Activated CD8-positive, alpha-beta T cell treated with anti-CD3 and anti-CD28 coated beads, Interleukin-2, amount 10 ng/mL, durations not matched to agents 7 days and 5 days (primary cell): ENCODE measurements at places on chromosomes 13 and 19.

- DNase-seq = no peak
Observed at GRCh38 chr13:37715606-37716015, 117.0 kb upstream of the POSTN start.

DNA sequence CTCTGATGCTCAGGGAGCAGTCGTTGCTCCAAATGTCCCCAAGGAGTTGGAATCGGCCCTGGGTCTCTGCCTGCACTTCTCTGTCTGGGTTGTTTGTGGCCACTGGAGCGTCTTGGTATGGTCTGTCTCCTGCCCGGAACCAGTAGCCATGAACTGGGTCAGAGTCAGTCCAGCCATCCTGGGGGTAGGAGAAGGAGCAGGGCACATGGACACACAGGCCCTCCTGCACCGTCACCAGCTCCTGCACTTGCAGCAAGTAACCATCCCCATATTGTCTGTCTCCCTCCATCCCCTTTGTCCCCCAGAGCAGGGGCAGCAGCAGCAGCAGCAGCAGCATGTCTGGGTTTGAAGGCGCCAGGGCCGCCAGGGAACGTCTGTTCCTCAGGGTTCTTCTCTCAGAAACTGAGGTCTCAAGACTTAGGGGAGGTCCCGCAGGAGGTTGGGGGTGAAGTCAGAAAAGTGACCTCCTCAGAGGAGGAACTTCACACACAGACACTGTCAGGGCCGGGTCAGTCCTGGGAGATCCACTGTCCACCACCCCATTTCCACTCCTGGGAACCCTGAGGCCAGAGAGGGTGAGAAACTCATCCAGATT, at the start of gene SIGLEC8:
SIGLEC8 (minus strand) TSS at position 404 of the 595 bp plus-strand sequence; CDS start at position 337, 67 bp downstream.
- DNase-seq = no peak

DNA sequence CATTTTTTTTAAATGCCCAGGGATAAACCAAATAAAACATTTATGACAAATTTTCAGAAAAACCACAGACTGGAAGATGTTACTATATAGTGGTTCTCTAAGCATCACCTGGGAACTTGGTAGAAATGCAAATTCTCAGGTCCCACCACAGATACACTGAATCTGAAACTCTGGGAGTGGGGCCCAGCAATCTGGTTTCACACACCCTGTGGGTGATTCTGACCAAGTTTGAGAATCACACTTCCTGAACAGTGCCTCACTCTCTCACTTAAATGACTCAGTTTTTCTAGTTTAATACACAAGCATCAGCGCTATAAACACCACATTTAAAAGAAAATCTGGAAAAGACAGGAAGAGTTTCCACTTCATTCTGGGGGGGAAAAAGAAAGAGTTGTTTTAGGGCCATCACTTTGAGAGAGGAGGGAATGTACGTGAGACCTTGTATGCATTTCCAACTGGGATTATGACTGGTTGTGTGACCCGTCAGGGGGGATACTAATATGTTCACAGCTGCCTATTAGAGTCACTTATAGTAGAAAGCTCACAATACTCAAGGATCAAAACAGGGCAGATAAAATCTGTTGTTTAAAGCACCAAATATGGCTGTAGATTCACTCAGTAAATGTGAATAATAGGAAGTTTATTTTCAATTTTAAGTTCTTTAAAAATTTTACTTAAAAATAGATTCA, 567.7 kb downstream of the GPC6 start:
- DNase-seq = peak; percentile 36

GRCh38 chr13:54627646-54628372, 1599.2 kb downstream of the OLFM4 start:
- no peak for DNase-seq

GRCh38 chr13:33015791-33016323, 366 bp upstream of the KL start:
- no peak for DNase-seq

- DNase-seq = no peak
Observed at GRCh38 chr13:39599842-39600241, 3.2 kb downstream of the LHFPL6 start.

GRCh38 chr19:11347546-11348039, 1.3 kb downstream of the CCDC159 start:
- no peak for DNase-seq

GRCh38 chr13:82010780-82011179, 1669.9 kb upstream of the SPRY2 start:
- DNase-seq = no peak

DNA sequence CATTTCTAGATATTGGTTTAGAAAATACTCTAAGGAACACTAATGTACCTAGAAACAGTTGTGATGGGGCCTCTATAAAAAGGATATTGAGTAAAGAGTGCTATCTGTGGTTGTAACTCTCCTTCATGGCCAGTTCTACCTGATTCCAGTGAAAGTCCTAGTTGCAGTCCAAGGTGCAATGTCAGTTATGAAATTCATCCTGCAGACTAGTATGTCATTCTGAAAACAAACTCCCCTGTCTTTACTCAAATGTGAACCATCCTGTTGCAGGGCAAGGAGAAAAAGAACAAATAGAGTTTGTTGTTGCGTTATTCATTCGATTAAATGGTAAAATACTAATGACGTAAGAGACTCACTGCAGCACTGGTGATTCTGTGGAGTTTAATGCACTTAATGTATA, 18.3 kb upstream of the N4BP2L1 start:
- no peak for DNase-seq

DNA sequence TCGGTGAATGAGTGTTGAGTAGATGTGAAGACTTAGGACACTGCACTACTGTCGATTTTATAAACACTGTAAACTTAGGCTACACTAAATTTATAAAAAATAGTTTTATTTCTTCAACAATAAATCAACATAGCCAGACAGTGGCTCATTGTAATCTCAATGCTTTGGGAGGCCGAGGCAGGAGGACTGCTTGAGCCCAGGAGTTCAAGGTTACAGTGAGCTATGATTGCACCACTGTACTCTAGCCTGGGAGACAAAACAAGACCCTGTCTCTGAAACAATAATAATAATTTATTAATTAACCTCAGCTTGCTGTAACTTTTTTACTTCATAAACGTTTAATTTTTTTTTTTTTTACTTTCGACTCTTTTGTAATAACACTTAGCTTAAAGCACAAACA, 34.4 kb downstream of the ATP7B start:
- DNase-seq = no peak

DNA sequence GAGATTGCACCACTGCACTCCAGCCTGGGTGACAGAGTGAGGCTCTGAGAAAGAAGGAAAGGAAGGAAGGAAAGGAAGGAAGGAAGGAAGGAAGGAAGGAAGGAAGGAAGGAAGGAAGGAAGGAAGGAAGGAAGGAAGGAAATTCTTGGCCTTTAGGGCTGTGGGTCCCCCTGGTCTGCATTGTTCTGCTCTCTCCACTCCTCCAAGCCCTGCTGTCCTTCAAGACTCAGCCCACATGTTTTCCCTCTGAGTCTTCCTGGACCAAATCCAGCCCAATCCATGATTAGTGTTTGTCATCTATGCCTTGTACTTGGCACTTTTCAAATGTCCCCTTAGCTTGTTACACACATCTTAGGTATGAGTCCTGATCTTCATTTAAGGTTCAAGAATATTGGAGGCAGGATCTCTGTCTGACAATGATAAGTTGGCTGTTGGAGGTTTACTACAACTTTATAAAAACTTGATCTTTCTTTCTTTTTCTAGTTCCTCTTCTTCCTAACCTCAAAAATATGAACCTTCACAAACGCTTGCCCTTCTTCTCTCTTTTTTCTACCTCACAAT, 48.8 kb upstream of the INTS6 start:
- no peak for DNase-seq

DNA sequence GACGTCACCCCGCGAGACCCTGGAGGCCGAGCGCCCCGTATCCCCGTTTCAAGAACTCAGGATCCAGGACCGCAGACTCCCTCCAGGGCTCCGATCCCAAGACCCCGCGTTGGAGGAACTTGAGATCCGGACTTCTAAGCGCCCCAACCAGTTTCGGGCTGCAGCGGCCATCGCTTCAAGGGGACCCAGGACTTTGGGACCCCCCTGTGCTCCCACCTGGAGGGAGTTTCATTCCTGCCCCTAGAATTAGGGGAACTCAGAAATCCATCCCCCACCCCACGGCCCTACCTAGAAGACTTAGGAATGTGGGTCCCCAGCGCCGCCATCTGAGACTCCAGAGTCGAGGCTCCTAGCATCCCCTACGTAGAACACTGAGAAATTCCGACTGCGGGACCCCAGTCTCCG, 400 bp downstream of the PLEKHG2 start:
- DNase-seq = no peak

- peak; percentile 71 for DNase-seq
Observed at GRCh38 chr19:42092350-42092749, 16.4 kb downstream of the ZNF574 start.

GRCh38 chr19:51203916-51204315, 21.0 kb upstream of the CD33 start:
- DNase-seq = no peak

GRCh38 chr13:43785261-43785649, 1.5 kb downstream of the ENOX1 start:
- DNase-seq = no peak

GRCh38 chr13:87792878-87793277, 121.7 kb downstream of the SLITRK5 start:
- DNase-seq = no peak

- DNase-seq = no peak
Observed at GRCh38 chr13:82165396-82166174, 1716.7 kb downstream of the SLITRK1 start.

DNA sequence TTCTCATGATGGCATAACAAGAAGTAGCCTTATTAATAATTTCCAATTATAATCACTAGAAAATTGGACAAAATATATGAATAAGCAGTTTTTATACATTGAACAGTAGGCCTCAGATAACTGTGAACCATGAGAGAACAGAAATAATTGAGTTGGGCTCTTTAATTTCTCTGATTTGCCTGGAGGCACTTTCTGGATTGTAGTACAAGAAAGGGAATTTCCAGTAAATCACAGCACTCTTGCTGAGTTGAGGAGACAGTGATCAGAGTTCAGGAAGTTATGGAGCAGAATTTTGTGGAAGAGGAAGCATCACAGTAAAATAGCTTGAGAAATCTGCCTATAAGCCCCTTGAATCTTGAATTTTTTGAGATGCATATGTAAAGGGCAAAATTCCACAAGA, 216.2 kb downstream of the MAB21L1 start:
- no peak for DNase-seq

DNA sequence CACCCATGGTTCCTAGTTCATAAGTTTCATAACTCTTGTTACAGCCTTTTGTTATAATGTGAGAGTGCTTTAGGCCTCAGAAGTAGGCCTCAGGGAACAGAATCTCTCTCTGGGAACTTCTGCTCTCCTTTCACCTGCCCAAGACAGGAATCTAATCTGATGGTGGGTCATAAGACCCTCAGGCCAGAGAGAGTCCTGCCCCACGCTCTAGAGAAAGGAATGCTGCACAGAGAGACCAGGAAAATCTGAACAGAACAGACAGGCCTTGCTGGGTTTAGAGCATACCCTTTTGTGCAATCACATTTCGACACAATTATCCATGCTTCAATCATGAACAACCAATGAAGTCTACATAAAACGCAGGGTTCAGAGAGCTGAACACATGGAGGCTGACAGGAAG, 3.4 kb upstream of the DIAPH3 start:
- DNase-seq = no peak

GRCh38 chr19:46721269-46722003, 4.5 kb upstream of the PRKD2 start:
- no peak for DNase-seq

- DNase-seq = no peak
Observed at GRCh38 chr13:110277357-110277975, 29.5 kb downstream of the COL4A1 start.

DNA sequence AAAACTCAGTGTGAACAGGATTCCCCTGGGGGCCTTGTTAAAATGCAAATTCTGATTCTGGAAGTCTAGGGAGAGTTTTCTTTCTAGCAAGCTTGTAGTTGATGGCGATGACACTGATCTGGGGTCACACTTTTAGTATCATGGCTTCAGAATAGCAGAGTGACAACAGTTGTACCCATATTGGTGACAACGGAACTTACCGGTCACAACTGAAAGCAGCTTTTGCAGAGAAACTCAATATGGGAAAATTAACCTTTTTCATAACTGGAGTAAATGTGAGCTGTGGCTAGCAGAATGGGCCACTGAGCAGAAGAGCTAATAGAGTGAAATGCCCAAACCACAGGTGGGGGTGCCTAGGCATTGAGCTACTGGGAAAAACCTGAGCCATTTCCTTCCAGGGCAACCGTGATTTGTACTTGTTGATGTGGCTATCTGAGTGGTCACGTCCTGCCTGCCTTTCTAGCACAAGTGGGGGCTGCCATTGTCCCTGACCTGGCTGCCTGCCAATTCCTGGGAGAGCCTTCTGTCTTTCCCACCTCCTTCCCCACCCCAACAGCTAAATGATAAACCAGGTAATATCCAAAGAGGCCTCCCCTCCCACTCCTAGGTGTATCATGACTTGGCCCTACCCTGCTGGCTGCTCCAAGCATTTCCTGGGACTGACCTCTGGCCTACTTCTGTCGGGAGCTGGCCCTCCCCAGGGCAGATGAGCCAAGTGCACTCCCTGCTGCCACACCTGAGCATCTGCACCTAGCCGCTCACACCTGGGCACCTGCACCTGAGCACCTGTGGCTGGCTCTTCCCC, 1.7 kb upstream of the SLC10A2 start:
- no peak for DNase-seq

DNA sequence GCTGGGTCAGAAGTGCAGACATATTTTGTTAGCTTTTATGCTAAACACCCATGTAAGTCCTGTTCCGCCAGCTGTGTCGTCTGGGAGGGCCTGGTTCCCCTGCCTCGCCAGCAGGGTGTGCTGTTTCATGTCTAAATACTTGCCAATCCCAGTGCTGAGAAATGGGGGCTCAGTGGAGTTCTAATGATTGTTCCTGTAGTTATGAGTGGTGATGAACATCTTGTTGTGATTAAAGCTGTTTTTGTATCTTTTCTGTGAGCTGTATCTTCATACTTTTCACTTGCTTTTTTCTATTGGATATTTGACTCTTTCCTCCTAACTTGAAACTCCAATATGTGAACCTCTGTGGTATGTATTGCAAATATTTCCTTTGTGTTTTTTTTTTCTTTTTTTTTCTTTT, 32.7 kb downstream of the KDM4B start:
- DNase-seq = peak; percentile 49

DNA sequence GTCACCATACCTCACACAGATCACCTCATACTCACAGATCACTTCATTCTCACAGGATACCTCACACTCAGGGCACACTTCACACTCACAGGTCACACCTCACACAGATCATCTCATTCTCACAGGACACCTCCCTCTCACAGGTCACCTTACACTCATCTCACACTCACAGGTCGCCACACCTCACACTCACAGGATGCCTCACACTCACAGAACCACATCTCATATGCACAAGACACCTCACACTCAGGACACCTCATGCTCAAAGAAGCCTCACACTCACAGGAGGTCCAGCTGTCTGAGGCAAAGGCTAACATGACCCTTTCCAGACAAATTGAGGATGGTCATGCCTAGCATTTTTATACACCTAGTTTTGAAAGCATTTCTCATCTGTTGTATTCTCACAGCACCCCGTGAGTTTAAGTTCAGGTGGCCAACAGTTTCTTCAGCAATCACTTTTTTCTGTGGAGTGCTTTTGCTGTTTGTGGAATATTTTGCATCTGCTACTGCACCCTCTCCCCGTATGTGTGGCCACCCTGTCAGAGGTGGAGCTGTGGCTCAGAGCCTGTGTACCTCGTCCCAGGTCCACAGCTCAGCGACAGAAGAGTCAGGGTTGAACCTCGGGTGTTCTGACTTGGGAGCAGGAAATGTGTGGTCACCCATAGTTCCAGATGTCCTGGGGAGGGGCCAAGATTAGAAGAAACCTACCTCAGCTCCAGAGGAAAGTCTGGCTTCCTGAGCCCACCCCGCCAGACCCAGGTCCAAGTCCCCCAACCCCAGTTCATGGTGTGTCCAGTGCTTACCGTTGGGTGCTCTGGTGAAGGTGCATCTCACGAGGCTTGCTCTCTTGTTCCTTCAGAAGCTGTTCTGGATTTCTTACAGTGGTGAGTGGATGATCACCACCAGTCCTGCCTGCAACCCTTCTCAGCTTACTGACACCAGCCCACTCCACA, 7.6 kb downstream of the F7 start:
- DNase-seq = no peak
